ENCODE measurements at places on chromosomes 12 and 14.

GRCh38 chr14:53536446-53536845, 383.3 kb upstream of the DDHD1 start:
- no peak for DNase-seq

GRCh38 chr12:58883576-58884334, 36.5 kb downstream of the LRIG3 start:
- DNase-seq = no peak

GRCh38 chr14:65396082-65396910, 16.2 kb upstream of the FUT8 start:
- no peak for DNase-seq

DNA sequence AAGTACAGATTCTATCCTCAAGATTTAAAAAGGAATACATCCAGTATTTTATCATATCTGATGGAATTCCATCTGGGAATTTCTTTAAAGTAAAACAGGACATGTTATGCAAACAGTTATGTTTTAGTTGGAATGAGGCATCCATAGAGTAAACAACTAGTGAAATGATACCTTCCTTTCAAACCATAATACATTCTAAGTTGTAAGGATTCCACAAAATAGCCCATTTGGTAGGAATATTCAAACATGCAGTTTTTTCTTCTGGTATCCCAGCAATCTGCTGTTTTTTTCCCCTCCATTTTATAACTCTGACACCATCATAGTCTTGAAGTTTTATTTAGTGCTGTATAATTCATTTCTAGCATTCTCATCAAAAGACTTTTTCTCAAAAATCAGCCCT, 149.6 kb downstream of the ADAMTS20 start:
- no peak for DNase-seq

GRCh38 chr12:106245767-106246166, 2.1 kb downstream of the CKAP4 start:
- peak; percentile 80 for DNase-seq

- no peak for DNase-seq
Measured at GRCh38 chr12:88416786-88417185, 163.5 kb downstream of the KITLG start.

- no peak for DNase-seq
Measured at GRCh38 chr12:67208281-67209067, 60.7 kb upstream of the CAND1 start.

DNA sequence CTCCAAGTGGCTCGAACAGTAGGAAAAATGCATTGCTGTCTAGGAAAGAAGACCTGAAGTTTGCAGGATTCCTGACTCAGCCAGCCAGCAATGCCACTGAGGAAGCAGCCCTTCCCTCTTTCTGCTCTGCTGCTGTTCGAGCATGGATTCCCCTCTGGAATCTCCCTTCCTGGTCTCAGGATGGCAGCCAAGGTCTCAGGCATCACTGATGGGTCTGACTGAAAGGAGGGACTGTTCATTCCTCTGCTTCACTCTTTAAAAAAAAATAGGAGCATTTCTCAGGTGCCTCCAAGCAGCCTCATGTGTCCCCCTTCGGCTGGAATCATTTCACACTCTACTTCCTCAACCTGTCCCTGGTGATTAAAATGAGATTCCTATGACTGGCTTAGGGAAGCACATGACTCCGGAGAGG, 62.4 kb downstream of the SLC15A4 start:
- no peak for DNase-seq

GRCh38 chr12:122107261-122107660, 28.7 kb downstream of the MLXIP start:
- peak; percentile 59 for DNase-seq

DNA sequence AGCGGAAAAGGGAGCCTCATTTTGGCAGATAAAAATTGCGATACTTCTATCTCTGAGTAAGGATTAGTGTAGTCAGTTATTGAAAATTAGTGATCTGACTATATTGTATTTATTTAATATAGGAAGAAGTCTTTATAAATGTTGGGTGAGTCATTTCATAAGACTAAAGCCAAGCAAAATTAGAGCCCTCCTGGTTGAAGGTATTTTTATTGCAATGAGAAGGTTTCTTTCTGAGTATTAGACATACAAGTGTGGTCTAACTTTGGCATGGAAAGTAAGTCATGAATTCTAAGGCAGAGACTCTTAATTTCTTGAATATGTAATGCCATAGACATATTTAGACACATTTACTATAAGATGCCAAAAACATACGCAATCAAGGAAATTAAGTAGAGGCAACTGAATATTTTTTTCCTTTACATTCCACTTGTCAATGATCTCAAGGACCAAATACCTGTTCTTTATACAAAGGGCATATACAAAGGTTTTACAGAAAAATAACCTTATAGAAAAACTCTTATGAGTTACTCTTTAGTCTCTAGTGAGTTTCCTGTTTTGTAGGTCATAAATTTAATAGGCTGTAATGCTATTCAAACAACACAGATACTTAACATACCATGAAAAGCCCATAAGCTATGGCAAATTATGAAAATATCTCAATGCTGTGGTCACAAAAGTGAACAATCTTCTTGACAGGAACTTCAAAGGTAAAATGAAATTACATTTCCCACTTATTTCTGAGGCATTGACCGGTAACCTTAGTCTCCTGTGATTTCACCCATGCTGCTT, 156.6 kb upstream of the BTG1 start:
- DNase-seq = no peak

- DNase-seq = no peak
Measured at GRCh38 chr12:51620448-51620847, 29.4 kb downstream of the SCN8A start.

GRCh38 chr12:88207921-88208620, 66.0 kb downstream of the TMTC3 start:
- DNase-seq = no peak

DNA sequence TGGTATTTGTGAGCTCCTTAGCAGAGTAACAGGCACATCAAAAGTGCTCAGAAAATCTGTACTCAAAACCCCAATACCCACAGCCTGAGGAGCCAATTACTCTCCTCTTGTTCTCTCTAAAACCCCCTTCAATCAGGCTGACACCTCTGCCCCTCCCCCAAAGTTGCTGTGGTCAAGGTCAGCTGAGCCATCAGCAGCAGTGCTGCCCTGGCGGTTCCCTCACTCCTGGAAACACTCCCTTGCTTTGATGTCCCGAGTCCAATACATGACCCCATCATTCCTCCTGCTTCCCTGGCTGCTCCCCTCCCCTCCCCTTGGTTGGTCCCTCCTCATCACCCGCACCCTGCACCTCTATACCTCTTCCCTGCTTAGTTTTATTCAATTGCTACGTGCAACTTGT, 57.2 kb upstream of the C14orf132 start:
- no peak for DNase-seq

DNA sequence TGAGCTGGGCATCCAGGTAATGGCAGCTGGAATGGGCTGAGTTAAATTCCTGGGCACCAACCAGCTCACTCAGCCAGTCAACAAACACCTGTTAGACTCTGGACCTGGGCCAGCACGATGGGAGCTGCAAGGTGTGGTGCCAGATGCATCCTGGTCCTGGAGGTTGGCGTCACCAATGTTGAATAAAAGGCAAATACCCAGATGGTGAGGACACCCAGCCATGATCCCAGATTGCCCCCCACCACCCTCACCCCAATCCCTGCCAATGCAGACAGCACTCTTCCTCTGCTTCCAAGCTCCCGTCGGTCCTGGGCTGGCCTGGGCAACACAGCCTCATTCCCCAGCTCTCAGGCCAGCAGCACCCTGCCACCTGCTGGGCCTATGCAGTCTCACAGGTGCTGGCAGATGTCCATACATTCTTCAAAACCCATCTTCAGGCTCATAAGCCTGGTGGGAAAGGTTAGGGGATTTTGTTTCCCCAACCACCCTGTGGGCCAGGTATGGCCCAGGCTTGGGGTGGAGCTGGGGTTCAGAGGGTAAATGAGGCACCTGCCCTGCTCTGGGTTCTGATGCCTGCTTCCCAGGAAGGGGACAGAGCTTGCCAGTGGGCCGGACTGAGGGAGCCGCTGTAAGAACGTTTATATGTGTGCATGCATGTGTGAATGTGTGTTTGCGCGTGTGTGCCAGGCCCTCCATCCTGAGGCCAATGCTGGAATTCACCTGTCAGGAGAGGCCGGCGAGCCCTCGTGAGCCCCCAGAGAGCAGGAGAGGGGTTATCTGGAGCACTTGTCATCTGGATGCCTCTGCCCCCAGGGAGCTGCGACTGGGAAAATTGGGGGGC, 58.0 kb downstream of the LGMN start:
- no peak for DNase-seq

- no peak for DNase-seq
Measured at GRCh38 chr14:25055992-25056687, 6.2 kb upstream of the STXBP6 start.

DNA sequence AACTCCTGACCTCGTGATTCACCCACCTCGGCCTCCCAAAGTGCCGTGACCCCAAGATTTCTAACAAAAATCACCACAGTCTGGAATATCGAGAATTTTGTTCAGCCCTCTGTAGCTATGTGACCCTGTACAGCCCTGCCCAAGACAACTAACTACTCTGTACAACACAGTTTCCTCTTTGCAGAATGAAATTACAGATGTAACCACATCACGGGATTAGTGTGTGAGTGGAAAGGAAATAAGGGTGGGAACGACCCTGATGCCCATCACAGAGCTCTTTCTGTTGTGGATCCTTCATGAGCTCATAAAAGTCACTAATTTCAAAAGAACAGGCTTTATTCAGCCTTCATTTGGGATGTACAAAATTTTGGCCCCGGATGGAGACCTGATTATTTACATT, 50.5 kb upstream of the KRR1 start:
- DNase-seq = no peak

- DNase-seq = no peak
Measured at GRCh38 chr14:96583569-96584041, 81.4 kb downstream of the PAPOLA start.

DNA sequence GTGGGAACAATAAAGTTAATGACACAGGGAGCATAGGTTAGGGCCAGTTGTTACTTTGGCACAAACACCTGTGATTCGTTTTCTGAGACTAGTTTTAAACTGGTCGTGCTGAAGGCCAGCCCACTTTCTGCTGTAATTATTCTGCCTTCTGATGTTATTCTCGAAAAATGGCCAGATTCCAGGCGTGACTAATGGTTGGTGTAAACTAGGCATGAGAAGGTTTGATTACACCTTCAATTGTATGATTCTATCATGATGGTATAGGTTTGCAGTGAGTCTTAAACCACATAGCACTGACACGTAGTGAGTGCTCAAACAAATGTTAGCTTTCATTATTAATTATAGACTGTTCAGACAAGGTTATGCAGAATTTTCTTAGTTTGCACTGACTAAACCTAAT, 39.0 kb downstream of the CKB start:
- peak; percentile 58 for DNase-seq

DNA sequence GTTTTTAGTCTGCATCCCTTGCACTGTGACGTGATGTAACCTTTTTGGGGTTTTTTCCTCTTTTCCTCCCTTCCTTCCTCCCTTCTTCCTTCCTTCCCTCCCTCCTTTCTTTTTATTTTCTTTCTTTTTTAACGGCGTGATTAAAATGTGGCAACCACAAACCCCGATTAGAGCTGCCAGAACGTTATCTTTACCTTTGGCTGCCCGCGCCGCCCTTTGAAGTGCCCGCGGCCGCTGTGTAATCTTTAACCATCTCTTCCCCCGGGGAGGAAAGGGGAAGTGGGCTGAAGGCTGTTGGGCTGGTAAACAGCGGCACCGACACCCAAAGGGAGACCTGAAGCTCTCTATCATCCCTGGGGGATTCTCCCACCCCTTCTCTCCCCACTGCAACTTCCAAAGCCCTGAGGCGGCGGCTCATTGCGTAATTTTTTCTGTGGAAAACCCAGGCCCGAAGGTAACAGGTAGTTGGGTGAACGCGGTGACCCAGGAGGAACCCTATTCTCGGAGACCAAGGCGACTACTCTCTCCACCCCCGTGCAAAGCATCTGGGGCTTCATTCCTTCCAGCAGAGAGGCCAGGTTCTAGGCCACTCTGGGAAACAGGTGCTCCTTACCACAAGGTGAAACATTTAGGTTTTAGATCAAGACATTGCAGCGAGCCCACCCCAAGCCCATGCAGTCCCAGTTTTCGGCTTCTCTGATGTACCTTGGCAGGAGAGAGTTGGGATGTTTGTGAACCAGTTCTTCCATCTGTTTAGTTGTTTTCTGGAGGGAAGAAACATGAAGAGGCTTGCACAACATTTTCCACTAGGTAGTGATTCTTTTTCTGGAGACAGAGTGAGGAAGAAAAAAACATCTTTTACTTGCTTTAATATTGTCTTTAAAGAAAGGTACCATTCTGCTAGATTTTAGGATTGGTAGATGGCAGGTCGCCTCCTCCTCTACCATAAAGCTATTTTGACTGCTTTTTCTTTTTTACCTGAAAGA, 1.5 kb downstream of the LGR5 start:
- no peak for DNase-seq

DNA sequence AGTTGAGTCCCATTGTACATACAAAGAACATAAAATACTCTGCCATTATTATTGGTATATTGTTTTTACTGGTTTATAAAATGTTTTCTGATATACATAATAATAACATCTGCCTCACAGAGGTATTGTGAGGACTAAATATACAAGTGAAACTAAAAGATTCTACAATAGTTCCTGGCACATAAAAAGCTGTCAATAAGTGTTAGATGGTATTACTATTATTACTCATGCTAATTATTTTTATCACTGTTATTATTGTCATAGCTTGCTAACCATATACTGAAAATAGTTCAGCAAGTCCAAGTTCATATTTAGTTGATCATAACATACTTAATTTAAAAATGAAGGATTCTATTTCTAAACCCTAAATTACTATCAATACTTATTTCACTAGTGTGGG, 34.4 kb downstream of the BTG1 start:
- DNase-seq = no peak

DNA sequence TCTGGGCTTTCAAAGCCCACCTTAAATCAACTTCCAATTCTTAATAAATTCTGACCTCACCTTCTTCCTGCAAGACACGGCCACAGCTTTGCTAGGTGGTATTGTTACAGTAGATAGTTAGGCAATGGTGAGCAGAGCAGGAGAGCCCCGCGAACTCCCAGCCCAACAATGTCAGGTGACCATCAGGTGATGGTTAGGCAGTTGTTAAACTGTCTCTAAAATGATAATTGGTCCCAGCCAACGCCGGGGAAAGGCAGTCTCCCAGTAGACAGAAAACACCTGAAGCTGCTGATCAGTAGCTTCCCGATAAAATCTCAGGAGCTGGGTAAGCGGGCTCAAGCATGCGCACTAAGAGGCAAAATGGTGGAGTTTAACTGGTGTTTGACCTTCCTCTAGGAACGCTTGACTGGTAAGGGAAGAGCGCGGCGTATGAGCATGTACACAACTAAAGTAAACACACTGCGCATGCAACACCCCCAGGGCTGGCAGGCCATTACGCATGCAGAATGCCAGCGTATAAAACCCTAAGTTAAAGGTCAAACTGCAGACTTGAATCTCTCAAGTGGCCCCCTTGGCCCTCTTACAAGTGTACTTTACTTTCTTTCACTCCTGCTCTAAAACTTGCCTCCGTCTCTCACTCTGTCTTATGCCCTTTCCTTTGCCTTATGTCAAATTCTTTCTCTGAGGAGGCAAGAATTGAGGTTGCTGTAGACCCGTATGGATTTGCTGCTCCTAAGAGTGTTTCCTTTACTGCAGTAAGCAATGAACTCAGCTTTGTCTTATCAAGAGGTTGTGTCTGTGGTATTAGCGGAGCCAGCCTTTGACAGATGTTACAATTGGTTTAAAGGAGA, 113.5 kb downstream of the C12orf75 start:
- DNase-seq = no peak

GRCh38 chr12:47247418-47247817, 167.7 kb upstream of the AMIGO2 start:
- DNase-seq = no peak

GRCh38 chr12:47071241-47071852, 8.1 kb upstream of the PCED1B start:
- DNase-seq = no peak

All from SJSA1 (cell line).